Upper lobe of left lung (tissue), 6 donors: ENCODE measurements at places on chromosomes 4 and X. TPM values are rescaled to one million over a fixed set of nuclear protein-coding genes. Genes with fewer than 3 reads are reported as not detected.

DNA sequence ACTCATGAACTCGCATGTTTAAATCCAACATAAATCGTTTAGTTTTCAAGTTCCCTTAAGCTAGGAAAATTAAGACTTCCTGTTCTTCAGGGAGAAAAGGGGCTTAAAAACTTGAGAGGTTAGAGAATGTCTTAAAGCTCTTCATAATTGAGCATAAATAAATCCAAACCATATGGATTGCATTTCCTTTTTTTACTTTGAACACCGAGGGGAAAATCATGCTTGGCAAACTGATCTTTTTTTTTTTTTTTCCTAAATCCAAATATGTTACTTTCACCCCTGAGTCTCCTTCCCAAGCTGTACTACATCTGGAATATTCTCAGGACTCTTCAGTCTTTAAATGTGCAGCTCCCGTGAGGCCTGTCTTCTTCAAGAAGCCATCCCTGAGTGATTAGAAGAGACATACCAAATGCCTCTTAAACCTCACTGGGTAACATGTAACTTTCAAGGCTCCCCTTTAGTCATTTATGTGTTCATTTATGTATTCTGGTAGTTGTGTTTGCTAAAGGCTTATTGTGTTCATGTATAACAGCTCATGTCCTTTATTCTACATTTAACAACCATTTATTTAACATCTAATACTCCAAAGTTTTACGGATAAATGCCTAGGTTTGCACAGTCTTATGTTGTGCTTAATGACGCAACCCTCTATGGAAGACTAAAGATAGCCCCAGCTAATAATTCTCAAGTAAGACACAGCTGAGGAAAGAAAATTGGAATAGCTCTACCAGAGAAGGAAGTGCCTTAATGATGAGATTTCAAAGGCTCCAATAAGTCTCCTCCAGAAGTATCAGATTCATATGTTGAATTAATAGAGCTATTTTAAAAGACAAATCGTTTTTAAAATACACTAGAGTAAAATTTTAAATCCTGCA, 107.0 kb downstream of the AGTR2 start:
- no peak for DNase-seq

DNA sequence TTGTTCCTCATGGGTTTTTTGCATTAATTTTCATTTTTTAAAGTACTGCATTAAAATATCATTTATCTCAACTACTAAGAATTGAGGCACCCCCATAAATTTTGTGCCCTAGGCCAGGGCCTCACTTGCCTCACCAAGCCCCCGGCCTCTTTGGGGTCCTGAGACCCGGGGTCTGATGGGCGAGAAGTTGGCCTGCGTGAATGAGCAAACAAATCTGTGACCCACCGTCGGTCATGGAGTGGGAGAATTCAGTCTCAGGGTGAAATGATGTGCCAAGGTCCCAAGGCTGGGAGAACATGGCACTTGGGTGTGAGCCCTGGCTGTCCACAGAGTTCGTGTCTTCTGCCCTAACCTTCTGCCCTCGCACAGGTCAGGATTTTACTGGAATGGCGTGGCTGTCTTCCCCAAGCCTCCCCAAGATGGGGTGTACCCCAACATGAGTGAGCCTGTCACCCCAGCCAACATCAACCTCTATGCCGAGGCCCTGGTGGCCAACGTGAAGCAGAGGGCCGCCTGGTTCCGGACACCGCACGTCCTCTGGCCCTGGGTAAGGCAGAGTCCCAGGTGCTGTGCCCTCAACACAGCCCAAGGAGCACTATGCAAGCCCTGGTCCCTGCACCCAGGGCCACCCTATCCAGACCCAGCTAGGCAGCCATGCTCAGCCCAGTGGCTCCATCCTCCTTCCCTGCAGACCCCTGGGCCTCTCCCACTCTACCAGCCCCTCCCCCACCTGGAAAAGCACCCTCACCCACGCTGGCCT, 18.0 kb downstream of the MAN2B2 start:
- no peak for DNase-seq

GRCh38 chr4:80521438-80521837, 185.9 kb downstream of the CFAP299 start:
- no peak for DNase-seq

Gene PPEF1
- total RNA-seq, result not detected

Gene DUSP9
- total RNA-seq, result not detected
